ENCODE measurements at places on chromosomes 4 and X.
A peak's percentile ranks its signal among the peaks of the same experiment; 100 is the strongest.

DNA sequence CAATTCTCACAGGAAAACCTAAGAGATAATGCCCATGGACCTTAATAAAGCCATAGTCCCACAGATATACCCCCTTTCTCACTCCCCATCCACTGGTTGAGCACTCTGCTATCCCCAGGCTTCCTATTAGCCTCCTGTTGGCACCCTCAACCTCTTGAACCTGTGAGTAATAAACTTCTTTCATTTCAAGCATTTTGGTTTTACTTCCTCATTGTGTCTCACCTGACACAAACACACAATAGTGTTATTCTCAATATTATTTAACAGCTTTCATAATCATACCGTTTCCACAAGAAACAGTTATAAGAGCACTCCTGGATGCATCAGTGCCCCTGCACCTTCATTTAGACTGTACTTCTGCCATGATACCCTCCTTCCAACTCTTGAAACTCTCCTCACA lies 56.8 kb downstream of the TRPC5 start:
- no peak for DNase-seq

GRCh38 chr4:171993247-171993646 lies 180.0 kb downstream of the GALNTL6 start:
- DNase-seq, result no peak

DNA sequence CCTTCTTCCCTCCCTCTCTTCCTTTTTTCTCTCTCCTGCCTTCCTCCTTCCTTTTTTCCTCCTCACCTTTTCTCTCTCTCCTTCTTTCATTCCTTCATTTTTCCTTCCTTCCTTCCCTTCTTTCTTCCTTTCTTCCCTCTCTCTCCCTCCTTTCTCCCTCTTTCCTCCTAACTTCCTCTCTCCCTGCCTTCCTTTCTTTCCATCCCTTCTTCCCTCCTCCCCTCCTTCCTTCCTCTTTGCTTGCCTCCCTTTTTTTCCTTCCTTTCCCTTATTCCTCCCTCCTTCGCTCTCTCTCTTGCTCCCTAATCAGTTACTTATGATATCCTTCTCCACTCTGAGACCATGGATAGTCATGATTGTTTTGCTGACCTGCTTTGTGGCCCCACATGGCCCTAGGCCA lies 56.7 kb upstream of the PUDP start:
- DNase-seq, result no peak

DNA sequence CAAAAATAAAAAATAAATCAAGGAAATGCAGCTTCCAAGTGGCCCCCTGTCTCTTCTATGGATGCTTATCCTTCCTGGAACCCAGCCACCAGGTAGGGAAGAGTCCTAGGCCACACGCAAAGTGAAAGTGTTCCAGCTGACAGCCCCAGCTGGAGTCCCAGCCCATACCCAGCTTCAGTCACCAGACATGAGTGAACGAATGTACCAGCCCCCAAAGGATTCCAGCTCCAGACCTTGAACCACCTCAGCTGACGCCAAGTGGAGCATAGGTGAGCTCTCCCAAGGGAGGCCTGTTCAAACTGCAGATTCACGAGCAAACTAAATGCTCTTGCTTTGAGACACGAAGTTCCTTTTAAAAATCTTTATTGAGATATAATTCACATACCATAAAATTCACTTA lies 62.0 kb downstream of the BCOR start:
- DNase-seq, result no peak

DNA sequence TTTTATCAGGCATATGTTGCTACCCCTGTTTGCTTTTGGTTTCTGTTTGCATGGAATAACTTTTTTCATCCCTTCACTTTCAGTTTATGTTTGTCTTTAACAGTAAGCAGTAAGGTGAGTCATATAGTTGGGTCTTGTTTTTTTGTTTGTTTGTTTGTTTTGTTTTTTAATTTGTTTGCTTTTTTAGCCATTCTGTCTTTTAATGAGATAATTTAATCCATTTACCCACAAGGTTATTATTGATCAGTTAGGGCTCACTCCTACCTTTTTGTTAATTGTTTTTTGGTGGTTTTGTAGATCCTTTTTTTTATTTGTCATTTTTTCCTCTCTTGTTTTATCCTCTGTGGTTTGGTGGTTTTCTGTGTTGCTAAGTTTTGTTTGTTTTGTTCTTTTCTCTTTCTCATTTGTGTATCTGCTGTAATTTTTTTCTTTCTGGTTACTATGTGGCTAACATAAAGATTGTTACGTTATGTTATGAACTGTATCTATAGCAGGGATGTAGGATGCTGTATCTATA lies 379.5 kb upstream of the MAD2L1 start:
- DNase-seq, result peak; percentile 1

DNA sequence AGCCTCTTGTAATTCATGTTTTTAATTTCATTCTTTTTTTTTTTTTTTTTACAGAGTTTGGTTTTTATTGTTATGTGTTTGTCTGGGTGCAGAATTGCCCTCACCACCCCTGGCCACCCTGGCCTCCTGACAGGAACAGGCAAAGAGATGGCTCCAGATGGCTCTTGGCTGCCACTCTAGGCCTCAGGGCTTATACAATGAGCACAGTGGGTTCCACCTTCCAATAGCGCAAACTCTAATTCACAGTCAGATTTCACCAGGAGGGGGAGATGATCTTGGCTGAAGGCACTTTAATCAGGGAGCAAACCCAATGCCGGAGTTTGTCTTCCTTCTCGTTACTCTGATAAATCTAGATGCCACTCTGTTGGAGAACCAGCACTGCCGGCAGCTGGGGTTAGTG lies 24.8 kb downstream of the CPE start:
- DNase-seq, result peak; percentile 8

DNA sequence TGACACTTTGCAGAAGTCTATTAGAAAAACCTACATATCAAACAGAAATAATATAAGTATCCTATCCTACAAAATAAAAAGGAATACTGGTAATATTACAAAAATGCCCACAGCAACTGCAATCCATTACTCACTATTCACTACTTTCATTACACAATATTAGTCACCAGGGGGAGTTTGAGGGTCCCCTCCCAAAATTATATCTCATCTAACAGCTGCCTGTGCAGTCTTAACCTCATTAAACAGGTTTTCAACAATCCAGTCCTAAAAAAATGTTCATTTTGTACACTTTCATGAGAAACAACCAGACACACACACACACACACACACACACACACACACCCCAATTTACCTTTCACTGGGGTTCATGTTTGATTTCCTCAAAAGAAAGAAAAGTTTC lies 2.9 kb downstream of the CLOCK start:
- DNase-seq, result peak; percentile 58

- DNase-seq, result peak; percentile 27
Observed at GRCh38 chr4:102610007-102610406, 108.8 kb downstream of the NFKB1 start.

- no peak for DNase-seq
Observed at GRCh38 chr4:141599853-141600252, 36.5 kb upstream of the IL15 start.

DNA sequence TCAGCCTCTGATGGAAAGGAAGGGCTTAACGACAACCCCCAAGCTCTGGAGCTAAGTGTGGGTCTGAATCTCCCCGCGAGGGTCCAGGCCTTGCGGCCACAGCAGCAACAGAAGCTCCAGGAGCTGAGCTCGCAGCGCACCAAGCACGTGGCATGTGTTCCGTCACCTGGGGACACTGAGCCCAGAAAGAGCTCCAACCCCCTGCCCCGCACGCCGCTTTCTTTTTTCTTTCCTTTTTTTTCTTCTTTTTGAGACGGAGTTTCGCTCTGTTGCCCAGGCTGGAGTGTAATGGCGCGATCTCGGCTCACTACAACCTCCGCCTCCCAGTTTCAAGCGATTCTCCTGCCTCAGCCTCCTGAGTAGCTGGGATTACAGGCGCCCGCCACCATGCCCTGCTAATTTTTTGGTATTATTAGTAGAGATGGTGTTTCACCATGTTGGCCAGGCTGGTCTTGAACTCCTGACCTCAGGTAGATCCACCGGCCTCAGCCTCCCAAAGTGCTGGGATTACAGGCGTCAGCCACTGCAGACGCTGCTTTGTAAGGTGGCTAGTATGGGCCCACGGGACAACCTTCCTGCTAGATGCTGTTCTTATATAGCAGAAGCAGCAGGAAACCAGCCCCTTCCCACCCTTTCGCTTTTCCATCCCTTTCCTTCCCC lies 685 bp upstream of the TNIP2 start:
- no peak for DNase-seq

DNA sequence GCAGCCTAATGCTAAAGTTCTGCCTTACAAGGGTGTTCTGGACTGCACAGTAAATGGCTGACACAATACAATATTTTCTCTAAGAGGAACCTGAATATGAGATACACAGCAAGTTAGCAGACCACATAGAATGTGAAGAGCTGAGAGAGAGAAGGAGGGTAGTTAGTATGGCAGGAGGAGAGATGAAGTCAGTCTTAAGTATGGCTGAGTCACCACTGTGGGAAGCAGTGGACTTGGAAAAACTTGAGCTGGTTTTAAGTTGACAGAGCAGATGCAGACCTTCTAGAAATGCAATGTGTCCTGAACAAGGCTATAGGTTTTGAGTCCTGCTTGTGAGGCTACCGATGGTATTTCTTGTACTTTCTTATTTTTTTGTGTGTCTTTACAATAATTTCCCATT lies 172.5 kb downstream of the SH2D1A start:
- DNase-seq, result no peak

GRCh38 chr4:134260126-134260525 lies 58.5 kb upstream of the PABPC4L start:
- DNase-seq, result no peak

- DNase-seq, result no peak
Observed at GRCh38 chr4:43990963-43991362, 457.6 kb downstream of the KCTD8 start.

- DNase-seq, result no peak
Observed at GRCh38 chr4:46250997-46251396, 127.1 kb upstream of the GABRG1 start.

DNA sequence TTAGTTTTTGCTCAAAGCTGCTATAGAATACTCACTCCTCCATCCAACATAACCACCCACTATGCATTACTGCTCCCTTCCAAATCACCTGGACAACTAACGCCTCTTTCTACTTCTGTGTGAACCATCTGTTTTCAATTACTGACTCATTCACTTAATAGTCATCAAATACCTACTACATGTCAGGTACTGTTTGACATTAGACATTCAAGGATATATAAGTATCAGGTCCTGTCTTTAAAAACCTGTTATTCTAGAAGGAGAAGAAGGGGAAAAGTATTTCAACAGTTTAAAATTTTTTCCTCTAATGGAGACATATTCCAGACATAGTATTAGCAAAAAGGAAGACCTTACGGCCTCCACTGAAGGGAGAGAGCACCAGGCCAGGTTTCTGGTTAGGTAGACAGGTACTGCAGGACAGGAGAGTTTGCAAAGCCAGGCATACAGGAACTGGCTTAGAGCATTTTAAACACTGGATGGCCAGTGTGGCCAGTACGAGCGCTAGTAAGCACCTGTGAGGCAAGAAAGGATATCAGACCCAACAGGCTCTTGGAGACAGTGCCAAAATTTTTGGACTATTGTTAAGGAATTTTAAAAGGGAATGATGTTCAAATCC lies 39.0 kb downstream of the SH3RF1 start:
- no peak for DNase-seq

DNA sequence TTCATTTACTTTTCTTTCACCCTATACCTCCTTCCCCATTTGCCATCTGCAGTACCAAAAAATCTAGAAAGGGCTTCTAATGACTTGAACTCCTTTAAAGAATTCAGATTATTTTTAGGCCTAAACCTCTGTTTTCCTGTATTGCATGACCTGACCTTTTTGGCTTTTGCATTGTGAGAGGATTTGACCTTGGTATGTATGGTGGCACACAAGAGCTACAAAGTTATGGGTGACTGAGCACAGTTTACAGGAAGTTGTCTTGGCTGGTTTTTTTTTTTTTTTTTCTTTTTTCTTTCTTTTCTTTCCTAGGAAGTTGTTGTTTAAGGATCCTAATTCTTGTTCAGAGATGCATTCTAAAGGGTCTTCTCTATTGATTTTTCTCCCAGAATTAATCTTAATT lies 32.0 kb upstream of the MTMR8 start:
- no peak for DNase-seq

GRCh38 chrX:77617206-77617605 lies 168.8 kb downstream of the ATRX start:
- no peak for DNase-seq

DNA sequence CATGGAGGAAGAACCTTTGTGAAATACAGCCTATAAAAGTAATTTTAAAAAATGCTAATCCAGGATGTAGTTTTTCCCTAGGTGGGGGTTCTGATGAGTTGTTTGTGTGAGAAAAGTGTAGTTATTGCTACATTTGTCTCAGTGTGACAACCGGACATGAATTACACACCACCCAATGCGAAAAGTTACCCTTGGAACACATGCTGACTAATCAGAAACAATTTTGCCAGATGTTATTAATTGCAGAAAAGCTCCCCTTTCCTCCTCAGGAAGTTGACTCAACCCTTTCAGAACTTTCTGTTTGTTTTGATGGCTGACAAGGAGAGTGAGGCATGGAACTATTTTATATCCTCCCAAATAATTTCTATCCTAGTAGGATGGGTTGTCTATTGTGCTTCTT lies 38.1 kb upstream of the EDA2R start:
- DNase-seq, result peak; percentile 81

DNA sequence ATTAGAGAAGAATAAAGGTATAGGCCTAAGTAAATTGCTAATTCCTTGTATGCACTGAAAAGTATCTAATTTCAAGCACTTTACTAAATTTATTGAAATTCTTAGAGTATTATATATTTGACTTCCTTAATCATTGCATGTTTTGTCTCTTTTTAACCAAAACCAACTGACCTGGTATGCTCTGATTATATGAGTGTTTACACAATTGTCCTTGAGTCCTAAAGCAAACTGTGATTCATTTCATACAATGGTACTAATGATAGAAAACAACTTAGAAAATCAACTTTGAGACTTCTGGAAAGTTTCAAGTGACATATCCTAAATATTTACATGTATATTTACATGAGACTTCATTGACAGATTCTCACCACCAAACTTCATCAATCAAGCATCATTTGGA lies 1177.1 kb downstream of the ADGRL3 start:
- DNase-seq, result no peak

DNA sequence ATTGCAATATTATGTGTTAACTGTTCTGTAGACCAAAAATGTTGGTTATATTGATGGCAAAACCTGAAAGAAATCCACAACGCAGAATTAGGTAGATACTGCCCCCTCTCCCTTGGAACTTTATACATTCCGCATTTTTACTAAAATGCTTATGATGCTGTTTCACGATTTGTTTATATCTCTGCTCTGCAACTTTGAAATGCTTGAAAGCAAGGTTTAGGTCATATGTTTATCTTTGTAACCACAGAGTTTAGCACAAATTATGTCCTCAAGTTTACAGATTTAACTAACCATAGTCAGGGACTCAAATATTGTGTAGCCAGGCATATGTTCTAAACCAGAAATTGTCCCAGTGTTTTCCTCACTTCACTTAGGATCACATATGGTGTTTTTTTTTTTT lies 66.1 kb upstream of the H2AZ1 start:
- peak; percentile 64 for DNase-seq

- no peak for DNase-seq
Observed at GRCh38 chr4:144223661-144224060, 83.1 kb upstream of the GYPA start.

GRCh38 chr4:140061659-140062289 lies 92.2 kb downstream of the MAML3 start:
- no peak for DNase-seq

GRCh38 chr4:2511645-2512131 lies 24.8 kb upstream of the FAM193A start:
- DNase-seq, result no peak

GRCh38 chr4:47032405-47033106 lies 1.2 kb downstream of the GABRB1 start:
- peak; percentile 76 for DNase-seq

GRCh38 chr4:143313521-143313920 lies 23.2 kb upstream of the GAB1 start:
- no peak for DNase-seq

Data from ELR (cell line).